ENCODE measurements at places on chromosomes 11 and 22. TPM values are rescaled to one million over a fixed set of nuclear protein-coding genes. Genes with fewer than 3 reads are reported as not detected.
A peak's percentile ranks its signal among the peaks of the same experiment; 100 is the strongest.

DNA sequence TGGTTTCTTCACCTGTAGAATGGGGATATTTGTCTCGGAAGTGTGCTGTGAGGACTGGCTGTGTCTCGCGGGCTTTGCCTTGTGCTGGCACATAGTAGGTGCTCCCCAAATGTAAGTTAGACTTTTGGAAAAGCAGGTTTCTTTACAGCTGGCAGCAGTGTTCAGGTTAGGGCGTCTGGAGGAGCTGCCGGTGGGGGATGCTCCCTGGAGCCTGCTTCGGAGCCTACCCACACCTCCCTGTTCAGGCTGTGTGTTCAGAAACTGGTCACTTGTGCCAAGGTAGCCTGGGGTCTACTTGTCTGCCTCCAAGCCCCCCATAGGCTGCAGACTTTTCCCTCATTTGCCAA, 60.0 kb downstream of the OTOG start:
- no peaks in the 10 kb centered on the region for H3K27me3 ChIP-seq
- no peak overlapping the region for H3K27ac ChIP-seq
- no peaks in the 10 kb centered on the region for H3K4me1 ChIP-seq
- no peak overlapping the region for H3K4me3 ChIP-seq
- H3K36me3 ChIP-seq: no peaks in the 10 kb centered on the region

GRCh38 chr11:9760193-9760575, 96.3 kb downstream of the SWAP70 start:
- H3K4me3 ChIP-seq: no peak overlapping the region
- peak overlapping the region; percentile 85 for H3K27ac ChIP-seq
- H3K4me1 ChIP-seq: peaks cover 7% of the 10 kb centered on the region
- no peaks in the 10 kb centered on the region for H3K27me3 ChIP-seq

DNA sequence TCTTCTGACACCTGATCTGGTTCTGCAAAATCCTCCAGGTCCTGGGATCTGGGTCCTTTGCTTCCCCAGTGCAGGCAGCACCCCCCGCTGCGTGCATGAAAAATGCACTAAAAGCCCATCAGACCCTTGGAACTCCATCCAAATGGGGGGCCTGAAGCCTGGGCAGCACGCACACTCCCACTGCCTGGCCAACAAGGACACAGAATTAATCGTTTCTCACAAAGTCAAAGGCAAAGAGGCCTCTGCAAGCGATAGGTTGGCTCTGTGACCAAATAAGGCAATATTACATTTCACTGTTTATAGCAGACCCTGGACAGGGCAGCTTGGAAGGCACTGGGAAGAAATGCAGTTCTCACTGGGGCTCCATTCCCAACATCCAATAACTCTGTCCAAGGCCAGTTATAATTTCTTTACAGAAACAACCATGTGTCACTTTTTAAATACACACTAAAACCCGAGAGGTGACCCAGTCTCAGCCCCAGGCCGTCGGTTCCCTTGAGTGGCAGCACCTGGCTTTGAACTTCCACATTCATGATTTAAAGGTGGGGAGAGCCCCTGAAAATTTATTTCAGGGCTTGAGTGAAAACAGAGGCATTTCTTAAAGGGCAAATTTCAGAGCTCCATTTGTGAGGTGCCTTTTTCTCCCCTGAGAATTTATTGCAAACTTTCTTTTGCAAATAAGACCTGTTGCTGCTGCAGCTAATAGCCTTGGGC, 114.4 kb upstream of the ANO1 start:
- no peaks in the 10 kb centered on the region for H3K4me1 ChIP-seq
- no peaks in the 10 kb centered on the region for H3K27me3 ChIP-seq
- no peaks in the 10 kb centered on the region for H3K36me3 ChIP-seq
- no peak for DNase-seq

- no peak overlapping the region for H3K27ac ChIP-seq
- H3K36me3 ChIP-seq: no peaks in the 10 kb centered on the region
- no peaks in the 10 kb centered on the region for H3K4me1 ChIP-seq
Observed at GRCh38 chr11:44813401-44813800, 86.6 kb downstream of the TSPAN18 start.

- H3K4me3 ChIP-seq: no peak overlapping the region
- no peaks in the 10 kb centered on the region for H3K27me3 ChIP-seq
- no peak overlapping the region for H3K27ac ChIP-seq
- H3K36me3 ChIP-seq: no peaks in the 10 kb centered on the region
- H3K4me1 ChIP-seq: no peaks in the 10 kb centered on the region
Observed at GRCh38 chr22:38418589-38418988, 36.4 kb downstream of the KCNJ4 start.

- H3K27ac ChIP-seq: no peak overlapping the region
- no peaks in the 10 kb centered on the region for H3K27me3 ChIP-seq
- no peaks in the 10 kb centered on the region for H3K36me3 ChIP-seq
- H3K4me1 ChIP-seq: no peaks in the 10 kb centered on the region
- H3K4me3 ChIP-seq: no peak overlapping the region
- no peak for DNase-seq
Observed at GRCh38 chr22:49260681-49261580, 566.7 kb downstream of the BRD1 start.

GRCh38 chr11:19460718-19461405, 220.1 kb upstream of the E2F8 start:
- no peaks in the 10 kb centered on the region for H3K36me3 ChIP-seq
- H3K4me3 ChIP-seq: no peak overlapping the region
- no peak overlapping the region for H3K27ac ChIP-seq
- no peaks in the 10 kb centered on the region for H3K4me1 ChIP-seq
- no peaks in the 10 kb centered on the region for H3K27me3 ChIP-seq

DNA sequence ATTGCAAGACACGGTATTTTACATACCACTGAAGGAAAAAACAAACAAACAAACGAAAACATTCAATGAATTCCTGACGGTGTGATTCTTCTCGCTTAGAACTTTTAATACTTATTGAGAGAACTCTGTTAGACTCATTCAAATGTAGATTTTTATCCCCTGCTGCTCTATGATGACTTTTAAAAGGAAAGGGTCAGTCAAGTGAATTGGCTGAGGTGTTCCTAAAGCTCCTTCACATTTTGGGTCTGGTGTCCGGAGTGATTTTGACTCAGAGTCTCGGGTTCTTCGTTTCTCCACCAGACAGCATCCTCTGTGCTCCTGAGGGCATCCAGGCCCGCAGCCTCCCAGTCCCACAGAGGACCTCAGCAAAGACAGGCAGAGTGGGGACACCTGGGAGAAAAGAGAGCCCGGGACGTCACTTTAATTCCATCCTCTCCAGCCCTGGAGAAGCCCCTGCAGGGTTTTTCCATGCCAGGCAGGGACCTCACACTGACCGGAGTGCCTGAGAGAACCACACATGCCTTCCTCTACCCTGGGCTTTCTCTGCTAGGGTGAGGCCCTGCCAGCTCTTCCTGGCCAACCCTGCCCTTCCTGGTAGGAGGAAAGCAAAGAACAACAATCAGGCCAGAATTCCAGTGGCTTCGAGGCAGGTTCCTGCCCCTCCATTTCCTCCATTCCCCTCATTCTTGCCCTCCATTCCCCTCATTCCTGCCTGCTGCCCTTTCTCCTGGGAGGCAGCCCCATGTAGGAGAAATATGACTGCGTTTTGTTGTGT, 1.4 kb upstream of the CSF2RB start:
- no peak for DNase-seq
- H3K27me3 ChIP-seq: no peaks in the 10 kb centered on the region
- no peaks in the 10 kb centered on the region for H3K36me3 ChIP-seq
- no peak overlapping the region for H3K4me3 ChIP-seq
- H3K27ac ChIP-seq: no peak overlapping the region

GRCh38 chr11:123357353-123357989, 72.6 kb upstream of the GRAMD1B start:
- no peak overlapping the region for H3K4me3 ChIP-seq
- H3K4me1 ChIP-seq: no peaks in the 10 kb centered on the region
- H3K27ac ChIP-seq: no peak overlapping the region
- H3K27me3 ChIP-seq: no peaks in the 10 kb centered on the region

- no peak overlapping the region for H3K27ac ChIP-seq
- H3K4me3 ChIP-seq: no peak overlapping the region
- H3K27me3 ChIP-seq: no peaks in the 10 kb centered on the region
Observed at GRCh38 chr11:124890683-124891372, 6.8 kb downstream of the ROBO4 start.

GRCh38 chr11:113540416-113541330, 65.5 kb upstream of the DRD2 start:
- no peaks in the 10 kb centered on the region for H3K4me1 ChIP-seq
- H3K27me3 ChIP-seq: no peaks in the 10 kb centered on the region
- DNase-seq: no peak
- H3K36me3 ChIP-seq: no peaks in the 10 kb centered on the region
- H3K27ac ChIP-seq: no peak overlapping the region

GRCh38 chr11:71076525-71077304, 175.7 kb downstream of the SHANK2 start:
- H3K27ac ChIP-seq: no peak overlapping the region
- H3K4me1 ChIP-seq: no peaks in the 10 kb centered on the region
- no peaks in the 10 kb centered on the region for H3K27me3 ChIP-seq
- H3K36me3 ChIP-seq: no peaks in the 10 kb centered on the region

GRCh38 chr11:108137212-108137611, 15.8 kb downstream of the ACAT1 start:
- no peak for DNase-seq
- no peak overlapping the region for H3K27ac ChIP-seq
- no peaks in the 10 kb centered on the region for H3K4me1 ChIP-seq
- H3K27me3 ChIP-seq: no peaks in the 10 kb centered on the region
- H3K4me3 ChIP-seq: no peak overlapping the region

DNA sequence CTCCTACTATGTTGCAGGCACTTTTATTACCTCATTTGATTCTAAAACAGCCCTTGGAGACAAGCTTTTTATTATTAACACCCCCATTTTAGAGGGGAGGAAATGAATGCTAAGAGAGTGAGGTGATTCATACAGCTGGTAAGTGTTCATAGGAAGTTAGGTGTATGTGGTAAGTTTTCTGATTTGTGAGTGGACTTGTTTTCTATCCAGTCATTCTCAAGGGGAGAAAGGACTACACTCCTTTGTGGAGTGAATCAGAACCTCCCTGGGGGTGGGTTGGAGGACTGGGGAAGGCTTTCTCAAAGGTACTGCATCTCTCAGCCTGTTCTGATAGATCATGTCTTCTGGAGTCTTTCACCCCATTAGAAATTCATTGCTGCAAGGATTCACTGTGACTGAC, 23.5 kb downstream of the PKNOX2 start:
- H3K4me3 ChIP-seq: no peak overlapping the region
- DNase-seq: no peak
- no peaks in the 10 kb centered on the region for H3K36me3 ChIP-seq
- H3K27ac ChIP-seq: no peak overlapping the region

DNA sequence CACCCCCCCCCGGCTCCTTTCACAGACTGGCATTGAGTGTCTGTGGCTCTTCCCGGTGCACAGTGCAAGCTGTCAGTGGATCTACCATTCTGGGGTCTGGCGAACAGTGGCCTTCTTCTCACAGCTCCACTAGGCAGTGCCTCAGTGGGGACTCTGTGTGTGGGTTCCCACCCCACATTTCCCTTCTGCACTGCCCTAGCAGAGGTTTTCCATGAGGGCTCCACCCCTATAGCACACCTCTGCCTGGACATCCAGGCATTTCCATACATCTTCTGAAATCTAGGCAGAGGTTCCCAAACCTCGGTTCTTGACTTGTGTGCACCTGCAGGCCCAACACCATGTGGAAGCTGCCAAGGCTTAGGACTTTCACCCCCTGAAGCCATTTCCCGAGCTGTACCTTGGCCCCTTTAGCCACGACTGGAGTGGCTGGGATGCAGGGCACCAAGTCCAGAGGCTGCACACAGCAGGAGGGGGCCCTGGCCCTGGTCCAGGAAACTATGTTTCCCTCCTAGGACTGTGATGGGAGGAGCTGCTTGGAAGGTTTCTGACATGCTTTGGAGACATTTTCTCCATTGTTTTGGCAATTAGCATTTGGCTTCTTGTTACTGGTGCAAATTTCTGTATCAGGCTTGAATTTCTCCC, 26.0 kb downstream of the BCL2L13 start:
- no peak overlapping the region for H3K4me3 ChIP-seq
- DNase-seq: no peak
- H3K27me3 ChIP-seq: no peaks in the 10 kb centered on the region
- no peak overlapping the region for H3K27ac ChIP-seq

DNA sequence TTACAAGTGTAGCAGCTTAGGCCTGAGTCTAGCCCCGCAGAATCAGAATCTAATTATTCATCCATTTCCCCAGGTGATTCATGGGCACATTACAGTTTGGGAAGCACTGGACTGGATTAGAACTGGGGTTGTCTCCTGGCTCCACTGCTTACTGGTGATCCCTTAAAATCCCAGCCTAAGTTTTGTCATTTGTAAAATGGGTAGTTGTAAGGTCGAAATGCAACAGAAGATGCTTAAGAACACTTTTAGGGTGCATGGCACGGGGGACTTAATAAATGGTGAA, 1.3 kb downstream of the STX3 start:
- no peak for DNase-seq
- peak overlapping the region; percentile 98 for H3K27ac ChIP-seq
- H3K36me3 ChIP-seq: no peaks in the 10 kb centered on the region
- H3K27me3 ChIP-seq: no peaks in the 10 kb centered on the region

- H3K27me3 ChIP-seq: no peaks in the 10 kb centered on the region
- no peaks in the 10 kb centered on the region for H3K36me3 ChIP-seq
- no peak overlapping the region for H3K27ac ChIP-seq
- no peak overlapping the region for H3K4me3 ChIP-seq
- DNase-seq: no peak
- H3K4me1 ChIP-seq: no peaks in the 10 kb centered on the region
Observed at GRCh38 chr11:108199446-108200321, 22.8 kb downstream of the NPAT start.

GRCh38 chr11:5036669-5037068, 9.7 kb upstream of the OR52J3 start:
- DNase-seq: no peak
- no peaks in the 10 kb centered on the region for H3K36me3 ChIP-seq
- no peak overlapping the region for H3K27ac ChIP-seq

DNA sequence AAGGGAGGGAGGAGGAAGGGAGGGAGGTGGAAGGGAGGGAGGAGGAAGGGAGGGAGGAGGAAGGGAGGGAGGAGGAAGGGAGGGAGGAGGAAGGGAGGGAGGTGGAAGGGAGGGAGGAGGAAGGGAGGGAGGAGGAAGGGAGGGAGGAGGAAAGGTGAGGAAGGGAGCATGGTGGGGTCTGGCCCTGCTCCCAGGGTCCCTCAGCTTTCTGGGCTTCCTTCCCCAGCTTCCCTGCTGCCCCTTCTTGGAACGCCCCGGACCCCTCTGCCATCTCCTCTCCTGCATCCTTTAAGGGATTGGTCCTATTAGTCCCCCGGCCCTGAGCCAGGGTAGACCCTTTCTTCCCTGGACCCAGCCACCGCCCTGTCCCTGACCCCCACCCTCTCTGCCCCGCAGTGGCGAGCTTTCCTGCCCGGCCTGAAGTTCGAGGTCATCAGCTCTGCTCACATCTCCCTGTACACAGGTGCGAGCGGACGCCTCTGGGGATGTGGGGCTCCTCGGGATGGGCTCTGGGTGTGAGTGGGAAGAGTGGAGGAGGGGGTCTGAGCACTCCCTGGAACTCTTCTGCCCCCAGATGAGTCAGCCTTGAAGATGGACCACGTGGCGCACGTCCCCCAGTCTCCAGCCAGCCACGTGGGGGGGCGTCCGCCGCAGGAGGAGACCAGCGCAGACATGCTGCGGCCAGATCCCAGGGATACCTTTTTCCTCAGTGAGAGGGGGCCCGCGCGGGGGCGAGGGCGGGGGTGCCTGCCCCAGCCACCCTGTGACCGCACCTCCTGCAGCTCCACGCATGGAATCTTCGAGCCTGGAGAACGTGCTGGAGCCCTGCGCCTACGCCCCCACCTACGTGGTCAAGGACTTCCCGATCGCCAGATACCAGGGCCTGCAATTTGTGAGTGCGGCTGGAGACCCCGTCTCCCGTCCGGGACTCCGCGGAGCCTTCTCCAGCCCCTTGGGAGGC, 6.0 kb downstream of the B4GALNT4 start:
- H3K4me3 ChIP-seq: no peak overlapping the region
- H3K27me3 ChIP-seq: no peaks in the 10 kb centered on the region
- no peak overlapping the region for H3K27ac ChIP-seq
- DNase-seq: no peak
- no peaks in the 10 kb centered on the region for H3K4me1 ChIP-seq
- no peaks in the 10 kb centered on the region for H3K36me3 ChIP-seq

NAALAD2 gene
- 3.5 TPM for total RNA-seq

WNT11 gene
- total RNA-seq: 8.8 TPM

GLB1L2 gene
- 28.2 TPM for total RNA-seq

OR52K1 gene
- total RNA-seq: not detected

GAL gene
- total RNA-seq: not detected
